ENCODE measurements at places on chromosomes 6 and 20. TPM values are rescaled to one million over a fixed set of nuclear protein-coding genes. Genes with fewer than 3 reads are reported as not detected.

- peak; percentile 47 for DNase-seq
Observed at GRCh38 chr6:3808759-3809514, 40.2 kb upstream of the FAM50B start.

- DNase-seq = no peak
Observed at GRCh38 chr6:161608771-161609170, 334.9 kb upstream of the AGPAT4 start.

DNA sequence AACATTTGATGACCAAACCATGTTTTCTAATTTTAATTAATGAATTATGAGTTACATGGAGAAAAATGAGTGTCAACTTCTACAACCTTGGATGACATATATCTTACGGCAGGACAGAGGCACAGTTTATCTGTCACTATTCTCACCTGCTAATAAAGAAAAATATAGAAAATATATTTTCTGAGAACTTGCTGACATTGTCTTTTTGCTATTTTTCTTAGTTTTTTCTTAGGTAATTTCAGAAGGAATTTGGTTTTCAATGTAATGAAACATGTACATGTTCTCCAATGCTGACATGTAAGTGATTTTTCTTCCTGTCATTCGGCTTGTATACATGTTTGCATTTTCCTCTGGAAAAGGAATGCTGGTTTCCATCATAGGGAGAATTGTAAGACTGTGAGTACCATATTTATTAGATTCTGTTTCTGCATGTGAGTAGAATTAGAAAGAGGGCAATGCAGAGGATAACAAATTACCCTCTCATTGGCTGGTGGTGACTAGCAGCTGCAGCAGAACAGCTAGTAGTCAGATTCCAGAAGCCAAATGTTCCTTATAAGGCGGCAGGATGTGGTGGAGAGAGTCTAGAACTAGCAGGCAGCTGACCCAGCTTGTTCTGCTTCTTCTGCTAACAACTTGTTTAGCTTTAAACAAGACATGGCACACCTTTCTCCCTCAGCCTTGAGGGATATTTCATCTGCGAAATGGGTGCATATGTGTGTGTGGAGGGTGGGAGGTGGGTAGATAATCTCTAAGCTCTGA, 132.8 kb upstream of the SPACA1 start:
- DNase-seq = no peak

DNA sequence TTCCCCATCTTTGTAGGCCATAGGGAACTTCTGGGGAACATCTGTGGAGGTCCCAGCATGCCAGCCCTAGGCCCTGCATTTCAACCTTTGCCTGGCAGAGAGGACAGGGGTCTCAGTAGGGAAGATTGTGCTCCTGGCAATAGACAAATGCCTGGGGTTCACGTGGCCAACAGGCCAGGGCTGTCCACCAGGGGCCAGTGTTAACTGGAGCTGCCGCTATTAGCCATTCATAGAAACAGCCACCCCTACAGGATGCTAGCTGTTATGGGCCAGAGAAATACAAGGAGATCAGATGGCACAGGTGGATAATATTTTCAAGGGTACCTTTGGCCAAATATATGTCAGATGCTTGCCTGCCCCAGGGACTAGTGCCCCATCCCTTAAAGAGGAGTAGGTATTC, 932.9 kb downstream of the QKI start:
- DNase-seq = no peak

GRCh38 chr20:59575216-59575615, 29.1 kb upstream of the PHACTR3 start:
- no peak for DNase-seq

DNA sequence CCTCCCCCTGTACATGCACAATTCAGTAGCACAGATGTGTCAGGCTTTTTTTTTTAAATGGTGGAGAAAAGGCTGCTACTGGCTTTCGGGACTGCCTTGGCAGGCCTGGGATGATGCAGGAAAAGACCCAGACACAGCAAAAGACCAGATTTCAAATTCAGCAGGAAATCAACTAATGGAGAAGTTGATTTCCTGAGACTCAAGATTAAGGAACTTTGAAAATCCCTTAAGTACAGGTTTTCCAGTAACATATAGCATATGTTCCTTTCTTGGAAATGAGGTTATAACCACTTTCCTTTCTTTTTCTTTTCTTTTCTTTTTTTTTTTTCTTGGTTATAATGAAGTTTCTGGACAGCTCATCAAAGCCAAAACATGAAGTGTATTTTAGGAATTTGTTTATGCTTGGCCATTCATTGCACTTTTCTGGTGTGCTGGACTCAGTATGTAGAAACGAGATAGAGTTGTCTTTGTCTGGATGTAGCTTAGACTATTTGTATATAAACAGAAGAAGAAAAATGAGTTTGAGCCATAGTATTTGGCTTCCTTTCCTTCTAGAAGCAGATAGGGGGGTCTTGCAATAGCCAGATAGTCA, 119.4 kb downstream of the SASH1 start:
- no peak for DNase-seq

- no peak for DNase-seq
Observed at GRCh38 chr6:19830171-19830570, 7.0 kb upstream of the ID4 start.

DNA sequence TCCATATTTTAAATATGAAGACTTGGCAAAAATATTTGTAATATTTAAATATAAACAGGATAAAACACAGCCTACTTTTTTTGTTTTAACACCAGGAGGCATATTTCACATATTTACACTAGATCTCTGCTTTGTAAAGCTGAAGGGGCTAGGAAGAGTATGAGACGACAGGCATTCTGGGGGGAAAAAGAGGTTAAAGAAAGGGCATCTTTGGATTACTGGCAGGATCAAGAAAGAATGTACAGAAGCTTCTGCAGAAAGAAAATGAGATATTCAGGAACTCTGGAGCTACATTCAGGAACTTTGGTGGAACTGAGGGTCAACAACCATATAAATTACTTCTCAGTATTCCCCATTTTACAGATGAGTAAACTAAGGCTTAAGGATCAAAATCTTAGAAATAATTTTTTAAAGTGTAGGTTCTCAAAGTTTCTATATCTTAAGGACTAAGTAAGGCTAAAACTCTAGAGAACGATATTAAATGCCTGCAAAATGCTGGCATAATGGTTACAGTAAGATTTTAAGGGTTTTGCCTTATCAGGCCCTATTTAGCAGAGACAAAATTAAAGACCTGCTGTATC, 156.5 kb downstream of the CDK19 start:
- no peak for DNase-seq

GRCh38 chr6:1607516-1608221, 2.0 kb upstream of the FOXC1 start:
- DNase-seq = no peak

RIPOR3 gene
- 9.1 TPM for total RNA-seq

TPBG gene
- 30.0 TPM for total RNA-seq

CST2 gene
- total RNA-seq = not detected

Data from uterus (tissue), 4 donors.